Activated CD8-positive, alpha-beta memory T cell treated with anti-CD3 and anti-CD28 coated beads for 1 hour (primary cell): ENCODE measurements at places on chromosomes 5 and 9.

GRCh38 chr5:141618030-141618803, 583 bp downstream of the DIAPH1 start:
- DNase-seq = no peak

DNA sequence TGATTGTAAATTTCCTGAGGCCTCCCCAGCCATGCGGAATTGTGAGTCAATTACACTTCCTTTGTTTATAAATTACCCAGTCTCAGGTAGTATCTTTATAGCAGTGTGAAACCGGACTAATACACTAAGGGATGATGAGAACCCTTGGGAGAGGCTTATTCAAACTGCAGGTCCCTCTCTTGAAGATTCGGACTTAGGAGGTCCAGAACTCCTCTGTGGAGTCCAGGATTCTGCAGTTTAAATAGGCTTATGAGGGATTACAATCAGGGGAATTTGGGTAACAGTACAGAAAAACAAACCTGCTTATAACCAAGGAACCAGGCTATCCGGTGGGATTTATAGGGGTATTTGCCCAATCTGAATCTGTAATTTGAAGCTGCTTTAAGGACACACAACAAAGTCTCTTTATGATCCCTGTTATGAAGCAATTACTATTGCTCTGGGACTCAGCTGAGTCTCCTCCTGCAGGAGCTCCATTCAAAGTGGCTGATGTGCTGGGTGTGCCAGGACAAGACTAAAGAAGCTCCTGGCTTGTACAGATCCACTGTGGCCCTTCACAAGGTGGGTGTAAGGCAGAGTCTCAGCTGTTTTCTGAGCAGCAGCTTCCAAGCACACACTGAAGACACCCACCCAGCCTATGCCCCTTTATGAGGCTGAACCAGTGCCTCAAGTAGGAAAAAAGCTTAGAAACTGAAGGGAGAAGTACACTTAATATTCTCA, 41.8 kb upstream of the LHFPL2 start:
- DNase-seq = no peak

DNA sequence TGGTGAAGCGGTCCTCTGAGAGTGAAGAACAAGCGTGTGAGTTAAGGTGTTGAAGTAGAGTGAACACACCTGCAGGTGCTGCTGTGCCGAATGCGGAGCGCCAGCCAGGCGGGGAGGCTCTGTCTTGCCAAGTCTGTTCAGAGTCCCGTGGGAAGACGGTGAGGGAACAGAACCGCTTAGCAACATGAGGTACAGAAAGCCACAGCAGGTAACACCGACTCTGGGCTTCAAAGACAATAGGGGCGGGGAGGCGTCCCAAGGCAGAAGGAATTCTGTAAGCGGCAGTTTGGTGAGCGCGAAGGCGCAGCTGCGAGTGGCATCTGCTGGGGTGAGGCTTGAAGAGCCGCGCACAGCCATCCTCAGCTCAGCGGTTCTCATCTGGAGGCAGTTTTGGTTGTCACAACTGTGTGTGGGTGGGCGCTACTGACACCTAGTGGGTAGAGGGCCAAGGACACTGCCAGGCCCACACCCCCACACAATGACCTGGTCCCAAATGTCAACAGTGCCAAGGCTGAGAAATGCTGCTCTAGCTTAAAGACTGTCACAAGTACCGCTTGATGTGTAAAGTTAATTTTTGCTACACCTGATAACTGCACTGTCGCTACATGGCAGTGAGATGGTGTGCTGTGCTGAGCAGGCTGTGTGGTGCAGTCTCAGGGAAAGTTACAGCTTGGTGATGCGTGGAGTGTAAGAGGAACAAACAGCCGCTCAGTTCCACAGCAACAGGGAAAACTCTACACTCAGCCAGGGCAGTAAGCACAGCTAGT, 67.4 kb upstream of the TBC1D9B start:
- no peak for DNase-seq

DNA sequence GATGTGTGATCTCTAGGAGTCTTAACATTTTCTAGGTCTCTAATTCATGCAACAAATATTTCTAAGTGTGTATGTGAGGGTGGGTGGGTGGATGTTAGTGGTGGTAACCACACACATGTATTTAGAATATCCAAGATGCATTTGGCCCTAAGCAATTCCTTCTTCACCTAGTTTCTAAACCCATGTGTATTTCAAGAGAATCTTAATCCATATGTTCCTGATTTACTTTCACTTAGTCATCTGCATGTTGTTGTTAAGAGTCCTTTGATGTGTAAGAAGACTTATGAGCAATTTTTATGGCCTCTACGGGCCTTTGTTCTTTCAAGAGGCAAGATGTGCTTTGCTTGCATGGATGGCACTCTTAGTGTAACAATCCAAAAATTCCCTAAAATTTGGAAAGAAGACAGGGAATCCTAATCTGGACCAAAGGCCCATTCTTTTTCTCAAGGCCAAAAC, 282.6 kb downstream of the SPATA31D1 start:
- no peak for DNase-seq

DNA sequence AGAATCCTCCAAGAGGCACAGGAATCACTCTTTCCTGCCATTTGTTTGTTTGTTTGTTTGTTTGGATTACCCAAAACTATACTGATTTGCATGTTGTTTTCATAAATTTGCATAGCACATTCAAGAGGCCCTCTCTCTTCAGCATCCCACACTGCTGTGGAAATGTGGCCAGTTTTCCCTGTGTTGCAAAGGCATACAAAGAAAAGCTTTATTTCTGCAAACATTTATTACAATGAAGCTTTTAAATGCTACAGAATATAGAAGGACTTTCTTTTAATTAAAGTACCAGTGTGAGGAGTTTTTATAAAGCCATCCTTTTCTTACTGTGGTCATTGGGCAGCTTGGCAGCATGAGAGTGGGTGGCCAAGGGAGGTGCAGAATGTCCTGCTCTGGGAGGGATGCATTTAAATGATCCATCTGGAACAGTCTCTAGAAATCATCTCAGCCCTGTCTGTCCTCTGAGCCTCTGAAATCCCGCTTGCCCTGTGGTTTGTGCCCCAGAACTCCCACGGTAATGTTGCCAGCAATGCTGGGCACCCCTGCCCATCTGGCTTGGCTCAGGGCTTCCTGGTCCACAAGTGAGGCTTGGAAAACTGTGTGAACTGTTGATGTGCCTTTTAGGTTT, 356.8 kb upstream of the KIF2A start:
- no peak for DNase-seq
